ENCODE measurements at places on chromosomes 6 and 20. TPM values are rescaled to one million over a fixed set of nuclear protein-coding genes. Genes with fewer than 3 reads are reported as not detected.

Gene OR12D3
- not detected for total RNA-seq

Gene RAET1L
- not detected for total RNA-seq

Gene SCRT2
- total RNA-seq: not detected

Gene VGLL2
- not detected for total RNA-seq

Gene TUBB2B
- total RNA-seq: 2.3 TPM

Gene ZBTB2
- 6.9 TPM for total RNA-seq

Gene RRBP1
- total RNA-seq: 146 TPM

Gene SYNCRIP
- total RNA-seq: 63.4 TPM

Gene NMBR
- not detected for total RNA-seq

Gene PRRT1
- total RNA-seq: 0.78 TPM

Gene HLA-DRB1
- total RNA-seq: not detected
